CD4-positive, alpha-beta memory T cell (primary cell): ENCODE measurements at places on chromosomes 6 and 20. TPM values are rescaled to one million over a fixed set of nuclear protein-coding genes. Genes with fewer than 3 reads are reported as not detected.

DNAH8 gene
- 0.04 TPM for polyA plus RNA-seq

- DNase-seq: no peak
- H3K27ac ChIP-seq: no peak overlapping the region
- no peaks in the 10 kb centered on the region for H3K4me1 ChIP-seq
- no peak overlapping the region for H3K4me3 ChIP-seq
- H3K36me3 ChIP-seq: no peaks in the 10 kb centered on the region
Measured at GRCh38 chr6:111050261-111051023, 36.9 kb upstream of the SLC16A10 start.

CRYBG1 gene
- polyA plus RNA-seq: 31.7 TPM

DNA sequence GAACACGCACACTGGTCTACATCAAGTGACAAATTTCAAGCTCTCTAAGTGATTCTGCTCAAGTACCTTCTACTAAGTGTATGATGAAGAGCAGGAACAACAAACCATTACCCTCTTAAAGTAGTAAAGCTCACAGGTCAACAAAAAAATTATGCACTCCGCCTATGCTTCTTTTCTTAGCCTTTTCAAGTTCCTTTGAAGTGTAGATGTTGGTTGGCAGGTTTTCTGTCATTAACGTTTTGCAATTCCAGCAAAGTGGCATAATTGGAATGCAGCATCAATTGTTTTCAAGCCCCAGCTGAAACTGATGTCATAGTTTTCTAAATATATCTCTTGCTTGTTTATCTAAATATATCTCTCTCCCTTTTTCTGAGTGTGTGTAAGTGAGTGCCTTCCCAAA, 396.9 kb upstream of the EYS start:
- H3K36me3 ChIP-seq: no peaks in the 10 kb centered on the region
- no peaks in the 10 kb centered on the region for H3K27me3 ChIP-seq
- H3K27ac ChIP-seq: no peak overlapping the region
- H3K4me3 ChIP-seq: no peak overlapping the region

TRIM10 gene
- not detected for polyA plus RNA-seq

DNA sequence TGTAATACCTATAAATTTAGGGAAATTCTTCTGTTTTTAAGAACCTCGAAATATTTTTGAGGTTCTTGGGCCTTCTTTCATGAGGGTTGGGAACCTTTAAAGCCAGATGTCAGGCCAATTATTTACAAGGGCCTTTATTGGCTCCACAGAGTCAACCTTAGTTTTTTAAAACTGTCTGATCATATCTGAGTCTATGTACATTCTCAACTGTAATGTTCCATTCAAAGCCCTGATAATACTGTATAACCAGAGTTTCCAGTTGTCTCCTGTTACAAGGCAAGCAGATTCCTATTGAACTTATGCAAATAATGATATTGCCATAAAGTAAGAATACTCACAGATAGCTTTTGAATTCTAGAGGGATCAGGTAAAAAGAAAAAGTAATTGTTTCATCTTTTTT, 545.5 kb downstream of the EPM2A start:
- no peak overlapping the region for H3K27ac ChIP-seq
- no peaks in the 10 kb centered on the region for H3K27me3 ChIP-seq
- no peak overlapping the region for H3K4me3 ChIP-seq
- H3K36me3 ChIP-seq: no peaks in the 10 kb centered on the region
- no peaks in the 10 kb centered on the region for H3K4me1 ChIP-seq
- DNase-seq: no peak

HLA-DMA gene
- polyA plus RNA-seq: 8.1 TPM

GRCh38 chr6:145073811-145074210, 661.5 kb downstream of the EPM2A start:
- DNase-seq: no peak
- H3K4me1 ChIP-seq: no peaks in the 10 kb centered on the region
- no peak overlapping the region for H3K4me3 ChIP-seq
- no peak overlapping the region for H3K27ac ChIP-seq
- H3K27me3 ChIP-seq: no peaks in the 10 kb centered on the region

DNA sequence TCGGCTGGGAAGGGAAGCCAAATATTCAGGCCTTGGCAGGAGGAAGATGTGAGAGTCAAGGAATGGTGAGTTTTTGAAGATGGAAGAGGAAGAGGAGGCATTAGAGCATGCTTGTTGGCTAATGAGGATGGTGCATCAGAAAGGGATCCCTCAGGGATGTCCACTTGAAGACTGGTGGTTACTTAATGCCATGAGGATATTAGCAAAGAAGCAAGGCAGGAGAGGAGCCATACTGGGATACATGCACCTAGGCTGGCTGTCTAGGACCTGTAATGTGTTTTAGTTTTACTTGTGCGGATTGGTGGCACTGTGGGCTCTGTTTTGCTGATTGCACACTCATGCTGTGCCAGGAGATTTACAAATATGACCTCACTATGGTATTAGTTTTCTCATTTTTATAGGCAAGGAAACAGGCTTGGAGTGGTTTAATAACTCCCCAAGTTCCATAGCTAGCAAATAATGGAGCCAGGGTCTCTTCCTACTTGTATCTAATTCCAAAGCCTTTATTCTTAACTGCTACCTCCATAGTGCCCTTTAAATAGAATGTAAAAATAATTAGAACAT, 37.8 kb downstream of the NCOA7 start:
- no peaks in the 10 kb centered on the region for H3K27me3 ChIP-seq
- H3K4me3 ChIP-seq: no peak overlapping the region
- DNase-seq: no peak
- H3K4me1 ChIP-seq: peaks cover 57% of the 10 kb centered on the region

DNA sequence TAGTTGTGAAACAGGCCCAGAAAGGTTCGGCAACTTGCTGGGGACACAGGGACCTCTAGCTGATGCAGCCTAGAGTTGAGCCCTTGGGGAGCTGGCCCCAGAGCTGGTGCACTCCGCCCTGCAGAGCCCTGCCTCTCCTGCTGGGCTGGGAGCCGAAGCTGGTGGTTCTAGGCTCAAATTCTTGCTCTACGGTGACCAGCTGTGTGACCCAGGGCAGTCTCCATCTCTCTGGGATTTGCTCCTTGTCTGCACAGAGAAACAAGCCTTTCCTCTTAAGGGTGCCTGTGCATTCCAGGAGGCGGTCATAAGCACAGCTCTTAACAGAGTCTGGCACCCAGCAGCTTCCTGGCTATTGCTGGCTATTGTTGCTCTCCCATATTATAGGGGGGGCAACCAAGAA, 47.4 kb downstream of the RBM38 start:
- H3K27me3 ChIP-seq: no peaks in the 10 kb centered on the region
- H3K27ac ChIP-seq: no peak overlapping the region
- no peak for DNase-seq

RUNX2 gene
- 4.5 TPM for polyA plus RNA-seq

GRCh38 chr20:33176101-33176500, 8.1 kb downstream of the BPIFA2 start:
- DNase-seq: no peak
- no peaks in the 10 kb centered on the region for H3K4me1 ChIP-seq
- H3K4me3 ChIP-seq: no peak overlapping the region
- H3K27me3 ChIP-seq: no peaks in the 10 kb centered on the region

RGS19 gene
- polyA plus RNA-seq: 112 TPM

DNA sequence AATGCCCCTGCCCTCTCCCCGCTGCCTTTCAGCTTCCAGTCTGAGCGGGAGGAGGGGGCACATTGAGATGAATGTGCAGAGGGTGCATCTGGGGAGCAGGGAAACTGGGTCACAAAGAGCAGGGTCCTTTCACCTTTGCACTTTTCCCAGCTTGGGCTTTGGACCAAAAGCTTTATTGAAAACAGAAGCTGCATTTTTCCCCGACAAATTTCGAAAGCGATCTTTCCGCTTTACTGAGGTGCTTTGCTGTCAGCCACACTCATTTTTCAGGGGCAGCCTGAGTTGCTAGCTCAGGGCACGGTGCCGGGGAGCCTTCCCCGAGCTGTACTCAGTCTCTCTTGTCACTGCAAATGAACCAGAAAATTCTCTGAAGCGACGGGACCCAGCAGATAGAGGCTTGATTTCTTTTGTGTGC, 283.7 kb upstream of the SOX4 start:
- no peaks in the 10 kb centered on the region for H3K4me1 ChIP-seq
- no peaks in the 10 kb centered on the region for H3K36me3 ChIP-seq
- no peak for DNase-seq
- H3K27me3 ChIP-seq: no peaks in the 10 kb centered on the region
- no peak overlapping the region for H3K27ac ChIP-seq
- no peak overlapping the region for H3K4me3 ChIP-seq

DNA sequence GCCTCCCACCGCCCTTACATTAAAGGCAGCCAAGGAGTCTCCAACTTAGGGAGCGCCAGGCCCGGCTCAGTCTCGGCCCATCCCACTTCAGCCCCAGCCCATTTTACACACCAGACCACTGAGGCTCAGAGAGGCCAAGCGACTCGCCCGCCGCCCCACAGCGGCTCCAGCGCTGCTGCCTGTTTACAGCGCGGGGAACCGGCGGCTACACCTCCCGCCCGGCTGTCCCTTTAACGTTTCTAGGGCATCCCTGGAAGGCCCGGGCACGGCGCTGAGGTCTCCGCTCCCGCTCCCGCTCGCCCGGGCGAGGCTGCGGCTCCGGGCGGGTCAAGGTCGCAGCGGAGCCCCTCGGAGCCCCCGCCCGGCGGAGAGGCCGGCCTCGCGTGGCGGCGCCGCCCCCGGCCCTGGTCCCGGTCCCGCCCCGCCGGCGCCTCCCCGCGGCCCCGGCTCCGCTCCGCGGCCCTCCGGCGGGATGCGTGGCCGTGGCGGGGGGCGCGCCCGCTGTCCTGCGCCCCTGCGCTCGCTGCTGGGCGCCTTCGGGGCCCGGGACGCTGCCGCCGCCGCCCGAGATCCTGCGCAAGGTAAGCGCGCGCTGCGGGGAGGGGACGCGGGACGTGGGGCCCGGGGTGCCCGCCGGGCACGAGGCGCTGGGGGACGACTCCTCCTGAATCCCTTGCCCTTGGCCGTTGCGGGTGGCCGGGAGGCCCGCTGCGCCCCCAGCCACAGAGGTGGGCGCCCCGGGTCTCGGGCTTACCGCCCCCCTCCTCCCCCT, 27.1 kb upstream of the PHACTR3 start:
- DNase-seq: no peak
- no peak overlapping the region for H3K27ac ChIP-seq
- H3K4me3 ChIP-seq: no peak overlapping the region
- no peaks in the 10 kb centered on the region for H3K36me3 ChIP-seq
- no peaks in the 10 kb centered on the region for H3K4me1 ChIP-seq

- no peaks in the 10 kb centered on the region for H3K36me3 ChIP-seq
- no peak overlapping the region for H3K27ac ChIP-seq
- no peak overlapping the region for H3K4me3 ChIP-seq
- DNase-seq: no peak
- H3K27me3 ChIP-seq: no peaks in the 10 kb centered on the region
Measured at GRCh38 chr20:57715268-57715904, 5.6 kb upstream of the PMEPA1 start.

FOXS1 gene
- not detected for polyA plus RNA-seq

GRCh38 chr6:138588805-138589434, 89.6 kb upstream of the NHSL1 start:
- peaks cover 16% of the 10 kb centered on the region for H3K4me1 ChIP-seq
- peak; percentile 47 for DNase-seq
- no peak overlapping the region for H3K27ac ChIP-seq

GRCh38 chr6:105814745-105815536, 271.2 kb upstream of the PRDM1 start:
- peaks cover 27% of the 10 kb centered on the region for H3K4me1 ChIP-seq
- H3K36me3 ChIP-seq: no peaks in the 10 kb centered on the region
- H3K27ac ChIP-seq: no peak overlapping the region
- DNase-seq: no peak

- H3K27ac ChIP-seq: no peak overlapping the region
- DNase-seq: no peak
- no peak overlapping the region for H3K4me3 ChIP-seq
- H3K36me3 ChIP-seq: no peaks in the 10 kb centered on the region
- no peaks in the 10 kb centered on the region for H3K27me3 ChIP-seq
Measured at GRCh38 chr6:53464927-53465460, 79.9 kb downstream of the GCLC start.

DNA sequence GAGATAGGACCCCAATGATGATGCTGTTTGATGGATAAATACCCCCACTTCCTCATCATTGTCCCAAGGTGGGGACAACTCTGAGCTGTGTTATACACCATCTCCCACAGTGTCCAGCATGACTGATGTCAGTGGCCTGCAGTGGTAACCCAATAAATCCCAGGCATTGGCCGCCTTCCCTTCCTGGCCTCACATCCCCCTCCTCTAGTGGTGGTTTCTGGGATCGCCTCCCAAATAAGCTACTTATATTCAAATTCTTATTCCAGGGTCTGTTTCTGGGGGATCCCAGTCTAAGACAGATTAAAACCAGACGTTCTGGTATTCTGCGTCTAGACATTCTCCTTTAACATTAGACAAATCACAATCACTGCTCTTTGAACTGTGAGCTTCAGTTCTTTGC, 90.6 kb downstream of the SCP2D1 start:
- no peaks in the 10 kb centered on the region for H3K27me3 ChIP-seq
- no peaks in the 10 kb centered on the region for H3K36me3 ChIP-seq
- H3K27ac ChIP-seq: no peak overlapping the region
- no peak for DNase-seq

DNA sequence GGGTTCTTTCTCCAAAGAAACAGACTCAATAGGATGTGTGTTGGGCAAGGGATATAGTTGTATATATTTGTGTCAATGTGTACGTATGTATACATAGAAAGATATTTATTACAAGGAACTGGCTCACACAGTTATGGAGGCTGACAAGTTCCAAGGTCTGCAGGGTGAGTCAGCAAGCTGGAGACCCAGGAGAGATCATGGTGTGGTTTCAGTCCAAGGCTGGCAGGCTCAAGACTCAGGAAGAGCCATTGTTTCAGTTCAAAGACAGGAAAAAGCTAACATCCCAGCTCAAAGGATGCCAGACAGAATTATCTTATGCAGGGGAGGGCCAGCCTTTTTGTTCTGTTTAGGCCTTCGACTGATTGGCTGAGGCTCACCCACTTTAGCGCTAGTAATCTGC, 89.9 kb upstream of the RALGAPA2 start:
- H3K4me3 ChIP-seq: no peak overlapping the region
- no peaks in the 10 kb centered on the region for H3K4me1 ChIP-seq
- no peak overlapping the region for H3K27ac ChIP-seq
- no peak for DNase-seq
- no peaks in the 10 kb centered on the region for H3K36me3 ChIP-seq
- H3K27me3 ChIP-seq: no peaks in the 10 kb centered on the region

- no peak overlapping the region for H3K4me3 ChIP-seq
- no peaks in the 10 kb centered on the region for H3K4me1 ChIP-seq
- H3K27me3 ChIP-seq: no peaks in the 10 kb centered on the region
- no peak overlapping the region for H3K27ac ChIP-seq
- no peaks in the 10 kb centered on the region for H3K36me3 ChIP-seq
Measured at GRCh38 chr20:43853174-43853803, 61.4 kb upstream of the TOX2 start.

- H3K27ac ChIP-seq: no peak overlapping the region
- H3K27me3 ChIP-seq: no peaks in the 10 kb centered on the region
- H3K4me3 ChIP-seq: no peak overlapping the region
- no peaks in the 10 kb centered on the region for H3K4me1 ChIP-seq
- no peaks in the 10 kb centered on the region for H3K36me3 ChIP-seq
Measured at GRCh38 chr6:97995158-97995557, 712.1 kb upstream of the MMS22L start.

GRCh38 chr20:55684578-55684977, 320.7 kb downstream of the CBLN4 start:
- no peaks in the 10 kb centered on the region for H3K27me3 ChIP-seq
- H3K4me3 ChIP-seq: no peak overlapping the region
- no peaks in the 10 kb centered on the region for H3K4me1 ChIP-seq
- H3K27ac ChIP-seq: no peak overlapping the region

B3GALT4 gene
- polyA plus RNA-seq: 30.5 TPM

MACROD2 gene
- not detected for polyA plus RNA-seq
